ENCODE measurements at places on chromosomes 4 and X.

- DNase-seq: no peak
Measured at GRCh38 chr4:168817370-168817769, 192.7 kb downstream of the CBR4 start.

DNA sequence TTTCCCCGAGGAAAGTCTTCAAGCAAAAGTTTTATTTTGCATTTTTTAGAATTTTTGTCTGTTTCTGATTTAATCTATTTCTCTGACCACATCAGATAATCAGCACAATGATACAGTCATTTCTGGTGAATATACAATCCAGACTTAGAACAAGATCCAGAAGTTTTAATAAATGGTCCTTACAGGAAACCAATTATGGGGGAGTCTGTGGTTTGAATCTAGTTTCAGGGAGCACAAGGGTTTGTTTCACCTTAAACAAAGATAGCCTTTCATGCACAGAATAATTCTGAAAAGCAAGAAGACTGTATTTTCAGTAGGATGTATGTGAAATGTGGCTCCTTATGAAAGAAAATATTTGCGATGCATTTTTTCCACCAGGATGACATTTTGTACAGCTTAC, 158.5 kb upstream of the ARSJ start:
- DNase-seq: no peak

GRCh38 chr4:77695774-77696173, 90.2 kb downstream of the CXCL13 start:
- DNase-seq: peak; percentile 7

- no peak for DNase-seq
Measured at GRCh38 chr4:145083891-145084605, 13.9 kb downstream of the ANAPC10 start.

GRCh38 chr4:156971165-156971675, 379 bp downstream of the PDGFC start:
- peak; percentile 13 for DNase-seq

- DNase-seq: no peak
Measured at GRCh38 chr4:183841001-183841400, 64.1 kb upstream of the STOX2 start.

DNA sequence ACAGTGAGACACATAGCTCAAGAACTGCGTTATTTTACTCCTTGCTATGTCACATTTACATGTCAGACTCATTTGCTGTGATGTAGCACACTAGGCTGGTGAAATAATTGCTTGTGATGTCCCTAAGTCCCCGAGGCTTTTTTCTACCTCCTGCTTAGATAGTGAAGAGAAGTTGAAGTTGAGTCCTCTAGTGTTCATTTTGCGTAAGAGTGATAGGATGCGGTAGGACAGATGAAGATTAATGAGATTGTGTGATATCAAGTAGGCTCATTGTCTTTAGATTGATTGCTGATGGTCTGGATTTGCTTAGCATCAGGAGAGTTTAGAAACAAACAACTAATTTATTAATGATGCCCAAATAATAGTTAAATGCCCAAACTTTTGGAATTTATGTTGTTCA, 173.6 kb upstream of the NUDT6 start:
- no peak for DNase-seq

- DNase-seq: no peak
Measured at GRCh38 chrX:1717373-1717772, 102.5 kb downstream of the ASMT start.

DNA sequence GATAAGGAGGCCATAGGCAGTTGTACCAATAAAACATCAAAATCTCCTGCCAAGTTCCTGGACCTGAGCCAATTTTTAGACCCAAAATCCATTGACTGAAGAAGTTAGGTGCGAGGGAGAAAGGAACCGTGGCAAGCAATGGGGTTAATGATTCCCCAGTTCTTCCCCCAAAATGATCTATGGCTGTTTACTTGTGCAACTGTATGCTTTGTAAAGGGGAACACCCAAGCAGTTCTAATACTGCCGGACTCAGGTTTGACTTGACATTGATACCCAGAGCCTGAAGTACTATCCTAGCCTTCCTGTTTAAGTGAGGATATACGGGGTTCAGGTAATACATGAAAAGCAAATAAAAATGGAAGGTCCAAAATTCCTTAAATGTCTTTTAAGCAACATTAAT, 6.7 kb upstream of the EIF4E start:
- DNase-seq: no peak

DNA sequence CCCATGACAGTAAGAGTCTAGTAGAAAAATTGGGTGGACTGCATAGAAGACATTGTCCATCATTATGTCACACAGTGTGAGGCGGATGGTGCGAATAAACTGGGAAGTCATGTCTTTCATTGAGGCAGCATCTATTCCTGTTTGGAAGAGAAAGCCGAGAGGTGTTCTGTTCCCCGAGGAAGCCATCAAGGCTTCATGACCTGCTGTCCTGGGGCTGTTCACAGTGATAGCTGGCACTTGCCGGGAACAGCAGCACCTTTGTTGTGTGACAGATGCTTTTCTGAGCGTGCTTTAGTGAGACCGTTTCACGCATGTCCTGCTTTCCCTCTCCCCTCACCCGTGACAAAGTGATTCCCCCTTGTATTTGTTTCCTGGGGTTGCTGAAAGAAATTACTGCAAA, 20.3 kb downstream of the RGS12 start:
- no peak for DNase-seq

- DNase-seq: no peak
Measured at GRCh38 chr4:2259541-2260343, 2.2 kb downstream of the MXD4 start.

DNA sequence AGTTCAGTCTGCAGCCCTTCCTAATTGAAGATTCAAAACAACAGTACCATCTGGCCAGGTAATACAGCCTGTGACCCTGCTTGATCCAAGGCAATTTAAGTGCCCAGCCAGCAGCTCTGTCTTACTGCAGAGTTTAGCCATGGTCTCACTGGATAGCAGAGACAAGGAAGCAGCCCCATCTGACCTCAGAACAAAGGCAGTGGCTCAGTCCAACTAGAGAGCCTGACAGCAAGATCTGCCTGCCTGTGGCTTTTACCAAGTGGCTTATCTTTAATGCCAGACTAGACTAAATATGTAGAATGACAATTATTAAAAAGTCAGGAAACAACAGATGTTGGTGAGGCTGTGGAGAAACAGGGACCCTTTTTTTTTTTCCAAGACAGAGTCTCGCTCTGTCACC, 293.4 kb downstream of the DTHD1 start:
- no peak for DNase-seq

GRCh38 chr4:3402491-3403347, 39.0 kb upstream of the HGFAC start:
- no peak for DNase-seq

DNA sequence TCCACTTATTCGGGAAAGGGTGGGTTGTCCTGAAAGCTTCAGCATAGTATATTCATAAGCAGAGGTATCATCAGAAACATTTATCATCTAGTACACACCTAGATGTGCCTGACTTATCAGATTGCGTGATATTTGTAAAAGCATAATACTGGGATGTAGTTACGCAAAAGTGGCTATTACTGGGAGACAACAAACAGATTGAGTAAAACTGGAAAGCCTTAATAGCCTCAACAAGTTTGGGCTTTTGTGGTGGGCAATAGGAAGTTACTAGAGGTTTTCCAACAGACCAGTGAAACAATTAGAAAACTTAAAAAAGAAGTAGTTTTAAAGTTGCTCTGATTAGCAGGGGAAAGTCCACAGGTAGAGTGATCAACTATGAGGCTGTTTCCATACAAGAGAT, 39.8 kb downstream of the GPRIN3 start:
- DNase-seq: no peak

DNA sequence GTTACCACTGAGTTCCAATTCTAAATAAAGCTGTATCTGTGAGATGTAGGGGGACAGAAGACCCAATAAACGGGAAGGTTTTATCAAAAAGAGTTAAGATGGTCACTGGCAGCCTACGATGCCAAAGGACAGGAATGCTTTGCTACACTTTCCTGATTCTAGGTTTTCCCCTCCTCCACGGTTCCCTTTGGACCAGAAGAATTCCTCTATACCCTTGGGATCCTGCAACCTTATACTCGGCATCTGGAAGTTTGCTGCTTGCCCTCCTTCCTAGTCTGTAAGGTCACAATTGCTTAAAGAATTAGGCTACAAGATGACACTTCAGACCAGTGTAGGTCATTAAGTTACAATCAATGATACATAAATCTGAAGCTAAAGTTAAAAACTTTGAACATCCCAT, 64.3 kb downstream of the SCML2 start:
- no peak for DNase-seq

GRCh38 chr4:156762851-156763250, 208.7 kb downstream of the PDGFC start:
- DNase-seq: no peak

- no peak for DNase-seq
Measured at GRCh38 chr4:48439988-48440387, 43.2 kb upstream of the SLC10A4 start.

DNA sequence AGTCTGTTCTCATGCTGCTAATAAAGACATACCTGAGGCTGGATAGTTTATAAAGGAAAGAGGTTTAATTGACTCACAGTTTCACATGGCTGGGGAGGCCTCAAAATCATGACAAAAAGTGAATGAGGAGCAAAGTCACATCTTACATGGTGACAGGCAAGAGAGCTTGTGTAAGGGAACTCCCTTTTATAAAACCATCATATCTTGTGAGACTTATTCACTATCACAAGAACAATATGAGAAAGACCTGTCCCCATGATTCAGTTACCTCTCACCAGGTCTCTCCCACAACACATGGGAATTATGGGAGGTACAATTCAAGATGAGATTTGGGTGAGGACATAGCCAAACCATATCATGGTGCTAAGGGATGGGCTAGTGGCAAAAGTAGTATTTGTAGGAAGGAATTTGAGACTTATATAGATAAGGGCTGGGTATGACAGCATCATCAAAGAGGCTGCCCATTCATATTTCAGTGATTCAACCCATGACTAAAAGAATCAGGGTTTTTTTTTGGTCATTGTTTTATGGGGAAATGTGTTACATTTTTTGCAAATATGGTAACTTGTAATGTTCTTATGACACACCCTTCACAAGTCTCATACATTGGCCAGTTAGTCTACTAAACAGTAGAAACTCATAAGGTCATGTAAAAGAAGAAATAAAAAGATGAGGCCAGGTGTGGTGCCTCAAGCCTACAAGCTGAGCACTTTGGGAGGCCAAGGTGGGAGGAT, 34.7 kb downstream of the NUP62CL start:
- DNase-seq: no peak

DNA sequence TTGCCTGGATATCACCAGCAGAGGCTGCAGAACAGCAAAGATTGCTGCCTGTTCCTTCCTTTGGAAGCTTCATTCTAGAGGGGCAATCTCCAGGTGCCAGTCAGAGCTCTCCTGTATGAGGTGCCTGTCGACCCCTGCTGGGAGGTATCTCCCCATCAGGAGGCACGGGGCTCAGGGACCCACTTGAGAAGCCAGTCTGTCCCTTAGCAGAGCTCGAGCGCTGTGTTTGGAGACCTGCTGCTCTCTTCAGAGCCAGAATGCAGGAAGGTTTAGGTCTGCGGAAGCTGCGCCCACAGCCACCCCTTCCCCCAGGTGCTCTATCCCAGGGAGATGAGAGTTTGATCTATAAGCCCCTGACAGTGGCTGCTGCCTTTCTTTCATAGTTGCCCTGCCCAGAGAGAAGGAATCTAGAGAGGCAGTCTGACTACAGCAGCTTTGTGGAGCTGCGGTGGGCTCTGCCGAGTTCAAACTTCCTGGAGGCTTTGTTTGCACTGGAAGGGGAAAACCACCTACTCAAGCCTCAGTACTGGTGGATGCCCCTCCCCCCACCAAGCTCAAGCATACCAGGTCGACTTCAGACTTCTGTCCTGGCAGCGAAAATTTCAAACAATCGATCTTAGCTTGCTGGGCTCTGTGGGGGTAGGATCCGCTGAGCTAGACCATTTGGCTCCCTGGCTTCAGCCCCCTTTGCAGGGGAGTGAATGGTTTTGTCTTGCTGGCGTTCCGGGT, 57.9 kb downstream of the DKK2 start:
- no peak for DNase-seq

DNA sequence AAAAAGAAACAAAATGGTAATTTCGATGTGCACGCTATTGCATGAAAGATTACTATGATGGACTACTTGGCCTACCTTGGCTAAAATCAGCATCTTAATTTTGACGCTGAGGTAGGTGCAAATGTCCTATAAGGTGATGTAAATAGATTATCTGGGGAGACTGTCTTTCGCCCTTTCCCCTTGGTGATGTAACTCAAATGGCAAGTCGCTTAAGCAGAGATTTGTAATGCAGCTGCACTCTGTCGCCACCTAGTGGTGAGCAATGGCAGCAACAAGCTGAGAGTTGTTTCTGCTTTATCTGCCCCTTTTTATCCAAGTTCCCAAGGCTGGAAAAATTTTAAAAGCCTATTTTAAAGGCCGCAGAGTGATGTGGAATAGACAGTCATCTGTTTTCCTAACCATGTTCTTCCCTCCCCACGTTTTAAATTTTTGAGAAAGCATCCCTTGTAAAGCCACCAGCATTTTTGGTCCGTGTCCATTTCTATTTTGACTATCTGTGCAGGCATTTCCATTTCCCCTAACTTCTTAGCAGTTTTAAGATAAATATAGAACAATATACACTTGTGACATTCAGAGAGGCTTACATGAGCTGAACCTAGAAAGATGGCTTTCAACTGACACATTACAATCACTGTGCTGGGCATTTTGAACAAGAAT, 62.4 kb upstream of the PDLIM3 start:
- DNase-seq: peak; percentile 34

DNA sequence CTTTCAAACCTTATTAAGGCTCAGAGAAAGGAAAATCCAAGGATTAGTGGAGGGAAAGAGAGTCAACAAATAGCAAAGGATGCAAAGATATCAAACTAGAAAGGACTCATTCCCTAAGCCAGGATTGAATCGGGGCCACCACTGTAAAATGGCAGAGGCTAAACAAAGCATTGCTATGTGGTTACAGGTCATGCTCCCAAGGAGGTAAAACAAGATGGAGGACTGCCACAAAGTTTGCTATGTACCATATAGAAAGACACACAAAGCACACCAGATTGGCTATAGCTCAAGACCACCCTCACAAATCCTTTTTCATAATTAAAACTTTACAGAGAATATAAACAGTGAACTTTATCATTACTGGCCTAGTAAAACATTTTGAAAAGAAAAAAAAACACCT, 25.9 kb upstream of the PASD1 start:
- DNase-seq: no peak

DNA sequence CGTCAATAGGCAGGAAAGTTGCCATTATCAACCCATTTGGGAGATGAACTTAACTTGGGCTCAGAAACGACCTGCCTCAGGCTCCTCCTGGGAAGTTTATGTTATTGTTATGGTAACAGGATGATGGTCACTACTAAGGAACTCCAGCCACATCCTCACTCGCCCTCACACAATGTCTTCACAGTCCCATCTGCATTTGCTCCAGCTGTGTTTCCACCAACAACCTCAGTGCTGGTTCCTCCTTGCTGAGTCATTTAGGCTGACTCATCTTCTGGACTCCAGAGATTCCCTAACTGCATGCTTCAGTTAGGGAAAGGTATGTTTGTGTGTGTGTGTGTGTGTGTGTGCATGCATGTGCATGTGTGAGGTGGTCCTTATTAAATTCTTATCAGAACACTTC, 293.4 kb upstream of the BOD1L1 start:
- peak; percentile 21 for DNase-seq

- no peak for DNase-seq
Measured at GRCh38 chrX:48711162-48711928, 14.8 kb downstream of the SUV39H1 start.

All from 8988T (cell line).